ENCODE measurements at places on chromosomes 6 and 20.

- DNase-seq: no peak
Measured at GRCh38 chr6:157967020-157967419, 14.6 kb upstream of the SYNJ2 start.

- no peak for DNase-seq
Measured at GRCh38 chr6:7629321-7629720, 39.3 kb downstream of the SNRNP48 start.

DNA sequence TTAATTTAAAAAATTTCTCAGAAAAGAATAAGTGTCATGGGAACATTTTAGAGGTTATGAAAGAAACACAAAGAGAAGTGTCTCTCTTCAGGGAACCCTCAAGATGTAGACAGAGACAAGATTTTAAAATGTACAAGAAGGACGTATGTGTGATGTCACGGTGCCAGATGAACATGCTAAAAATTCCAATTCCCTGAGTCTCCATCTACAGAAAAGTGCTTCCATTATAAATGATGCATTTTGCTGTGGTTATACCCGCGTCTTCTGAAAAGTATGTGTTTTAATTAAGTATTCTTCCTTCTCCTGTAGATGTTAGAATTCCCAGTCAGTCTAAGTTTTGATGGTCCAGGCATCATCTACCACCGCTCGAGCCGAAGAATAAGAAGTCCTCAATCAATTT lies 489.1 kb downstream of the PREX1 start:
- no peak for DNase-seq

- DNase-seq: no peak
Measured at GRCh38 chr6:49553384-49553783, 2.9 kb downstream of the C6orf141 start.

DNA sequence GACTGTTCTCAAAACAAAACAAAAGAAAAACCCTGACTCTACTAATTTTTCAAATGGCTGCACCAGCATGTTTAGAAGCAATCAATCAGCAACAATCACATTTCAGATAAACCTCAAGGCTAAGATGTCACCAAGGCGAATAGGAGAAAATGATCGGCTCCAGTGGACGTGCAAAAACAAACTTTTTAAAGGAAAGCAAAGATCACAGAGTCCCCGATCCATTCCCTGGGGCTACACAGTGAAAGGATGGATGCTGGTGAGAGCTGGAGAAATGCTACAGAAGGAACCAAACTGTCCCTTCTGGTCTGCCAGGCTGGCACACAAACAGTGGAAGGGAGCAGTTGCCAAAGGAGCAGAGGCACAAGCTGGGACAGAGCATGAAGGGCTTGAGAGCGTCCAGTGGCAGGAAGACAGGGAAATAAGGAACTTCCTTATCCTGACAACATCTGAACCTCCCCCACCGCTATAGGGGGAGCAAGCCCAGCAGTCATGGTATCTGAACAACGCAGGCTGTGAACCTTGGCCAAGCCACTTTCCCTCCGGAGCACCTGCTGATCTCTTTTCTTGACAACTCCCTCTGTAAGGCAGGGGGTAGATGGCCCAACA lies 73.7 kb upstream of the HIVEP1 start:
- DNase-seq: no peak

- no peak for DNase-seq
Measured at GRCh38 chr6:54879188-54879985, 32.8 kb downstream of the FAM83B start.

DNA sequence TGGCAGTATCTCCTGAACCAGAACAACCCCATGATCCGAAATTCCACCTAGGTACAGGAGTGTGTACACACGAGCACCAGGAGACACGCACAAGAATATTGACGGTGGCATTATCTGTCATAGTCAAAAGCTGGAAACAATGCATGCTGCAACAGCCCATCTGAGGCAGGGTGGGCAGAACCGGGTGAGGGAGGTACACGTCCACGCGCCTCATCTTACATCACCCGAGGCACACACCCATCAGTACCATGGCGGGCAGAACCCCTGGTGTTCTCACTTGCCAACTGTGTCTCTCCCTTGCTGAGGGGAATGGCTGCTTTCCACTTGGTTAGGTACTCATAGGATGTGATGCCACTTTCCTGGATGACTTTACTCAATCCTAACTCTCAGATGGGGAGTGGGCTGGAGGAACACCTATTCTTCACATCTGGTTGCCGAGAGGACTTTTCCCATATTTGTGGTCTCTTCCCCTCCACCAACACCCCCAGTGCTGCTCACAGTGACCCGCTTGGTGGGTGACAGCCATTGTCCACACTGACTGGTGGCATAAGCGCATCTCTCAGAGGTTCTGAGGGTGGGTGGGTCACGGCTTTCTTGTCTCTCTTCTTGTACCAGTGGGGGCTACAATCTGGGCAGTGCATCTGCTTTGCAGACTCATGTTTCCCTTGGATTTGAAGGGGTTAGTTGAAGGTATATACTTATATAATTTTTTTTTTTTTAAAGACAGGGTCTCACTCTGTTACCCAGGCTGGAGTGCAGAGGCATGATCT lies 13.5 kb downstream of the PPP1R3G start:
- DNase-seq: no peak
